ENCODE measurements at places on chromosomes 2 and 18. TPM values are rescaled to one million over a fixed set of nuclear protein-coding genes. Genes with fewer than 3 reads are reported as not detected.

Gene LGALSL
- 18.0 TPM for total RNA-seq

Gene RAB17
- total RNA-seq, result 2.3 TPM

Gene VIT
- 23.7 TPM for total RNA-seq

Gene MPP4
- total RNA-seq, result not detected

Gene CDK5R2
- not detected for total RNA-seq

Gene SP9
- not detected for total RNA-seq

Gene CD226
- total RNA-seq, result 1.3 TPM

Gene RGPD3
- 0.12 TPM for total RNA-seq

Gene VWA3B
- total RNA-seq, result 0.50 TPM

Gene MYL1
- not detected for total RNA-seq

GRCh38 chr2:145305889-145306288 lies 786.0 kb upstream of the ZEB2 start:
- DNase-seq, result no peak

GRCh38 chr2:84846741-84847142 lies 34.1 kb downstream of the TRABD2A start:
- no peak for DNase-seq

DNA sequence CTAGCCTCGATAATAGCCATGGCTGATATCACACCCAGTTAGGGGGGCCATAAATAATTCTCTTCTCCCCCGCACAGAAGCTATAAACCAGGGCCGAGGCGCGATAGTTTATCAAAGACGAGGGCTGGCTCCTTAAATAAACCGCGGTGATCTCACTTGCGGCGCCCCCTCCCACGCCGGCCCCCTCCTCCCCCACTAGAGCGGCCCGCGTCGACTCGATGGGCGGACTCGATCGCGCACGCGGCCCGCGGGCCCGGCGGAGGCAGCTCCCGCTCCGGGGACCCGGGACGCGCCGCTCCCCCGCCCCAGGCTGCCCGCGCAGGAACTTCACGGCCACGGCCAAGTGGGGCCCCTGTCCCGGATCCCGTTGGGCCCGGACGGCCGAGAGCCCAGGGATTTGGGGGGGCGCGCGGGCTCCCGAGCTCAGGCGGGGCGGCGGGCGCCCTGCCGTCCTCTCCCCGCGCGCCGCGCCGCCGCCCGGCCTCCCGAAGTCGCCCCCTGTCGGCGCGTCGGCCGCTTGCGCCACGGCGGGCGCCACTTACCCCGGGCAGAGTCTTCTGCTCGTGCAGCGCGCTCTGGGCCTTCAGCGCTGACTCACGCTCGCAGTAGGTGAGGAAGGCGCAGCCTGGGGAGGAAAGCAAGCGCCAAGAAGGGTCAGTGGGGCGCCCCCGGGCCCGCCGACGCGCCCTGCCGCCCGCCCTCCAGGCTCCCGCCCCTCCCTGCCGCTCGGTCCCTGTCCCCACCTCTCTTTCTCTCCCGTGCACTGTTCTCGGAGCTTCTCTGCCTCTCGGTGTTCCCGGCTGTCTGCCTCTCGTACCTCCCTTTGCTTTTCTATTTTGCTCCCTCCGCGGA lies 80.4 kb downstream of the CELF4 start:
- peak; percentile 36 for DNase-seq

DNA sequence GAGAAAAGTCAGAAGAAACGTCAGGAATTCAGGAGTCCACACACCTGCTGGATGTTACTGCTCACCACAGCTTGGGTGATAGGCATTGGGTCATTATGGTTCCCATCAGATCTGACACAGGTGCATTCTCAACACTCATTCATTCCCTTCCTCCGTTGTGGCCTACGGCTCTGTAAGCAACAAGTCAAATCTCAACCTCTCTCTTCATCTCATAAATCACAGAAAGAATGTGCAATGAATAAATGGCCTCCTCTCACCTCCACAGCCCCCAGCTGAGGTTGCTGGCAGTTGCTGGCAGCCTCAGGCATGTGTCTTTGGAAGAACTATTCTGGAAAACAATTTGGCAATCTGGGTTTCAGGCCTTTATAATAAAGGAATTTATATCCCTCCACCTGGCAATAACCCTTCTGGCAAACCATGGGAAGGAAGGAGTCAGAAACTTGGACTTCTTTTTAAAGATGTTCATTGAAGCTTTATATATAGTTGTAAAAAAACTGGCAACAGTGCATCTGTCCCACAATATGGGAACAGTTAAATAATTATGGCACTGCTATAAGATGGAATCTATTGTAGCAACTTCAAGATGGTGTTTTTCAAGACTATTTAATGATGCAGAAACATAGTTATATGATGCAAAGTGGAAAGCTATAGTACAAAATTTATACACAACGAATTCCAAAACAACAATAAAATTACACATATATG lies 175.4 kb downstream of the ANAPC1 start:
- DNase-seq, result no peak

GRCh38 chr2:52429171-52429570 lies 1338.4 kb upstream of the CHAC2 start:
- no peak for DNase-seq

GRCh38 chr2:155442755-155443372 lies 744.4 kb downstream of the KCNJ3 start:
- no peak for DNase-seq

- no peak for DNase-seq
Measured at GRCh38 chr18:70021498-70021897, 73.8 kb upstream of the CD226 start.

DNA sequence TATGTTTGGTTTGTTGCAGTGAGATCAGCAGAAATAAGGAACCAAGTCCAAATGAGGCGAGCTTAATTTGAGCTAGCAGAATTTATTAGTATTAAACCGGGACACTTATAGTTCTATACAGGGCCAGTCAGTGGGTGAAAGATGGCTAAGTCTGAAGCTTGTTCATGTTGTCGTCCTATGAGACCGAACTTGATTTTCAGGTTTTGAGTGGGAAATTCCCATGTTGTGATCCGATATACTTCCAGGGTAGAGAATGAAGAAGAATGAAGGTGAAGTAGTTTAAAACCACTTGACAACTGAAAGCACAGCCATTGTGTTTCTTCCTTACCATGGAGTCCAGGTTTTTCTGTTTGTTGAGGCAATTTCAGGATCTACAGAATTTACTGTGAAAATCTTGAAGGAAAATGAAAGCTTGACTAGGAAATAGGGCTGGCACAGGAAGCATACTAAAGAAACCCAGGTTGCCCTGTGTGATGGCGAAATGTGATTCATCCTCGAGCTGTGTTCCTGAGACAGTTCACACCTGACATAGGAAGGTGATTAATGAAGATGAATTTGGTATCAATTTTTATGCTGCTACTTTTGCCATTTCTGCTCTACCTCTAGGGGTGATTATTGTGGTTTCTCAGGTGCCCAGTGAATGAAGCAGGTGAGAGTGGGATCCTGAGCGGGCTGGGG lies 37.6 kb upstream of the MGAT5 start:
- no peak for DNase-seq

GRCh38 chr2:207475546-207475945 lies 54.2 kb upstream of the CREB1 start:
- DNase-seq, result no peak

DNA sequence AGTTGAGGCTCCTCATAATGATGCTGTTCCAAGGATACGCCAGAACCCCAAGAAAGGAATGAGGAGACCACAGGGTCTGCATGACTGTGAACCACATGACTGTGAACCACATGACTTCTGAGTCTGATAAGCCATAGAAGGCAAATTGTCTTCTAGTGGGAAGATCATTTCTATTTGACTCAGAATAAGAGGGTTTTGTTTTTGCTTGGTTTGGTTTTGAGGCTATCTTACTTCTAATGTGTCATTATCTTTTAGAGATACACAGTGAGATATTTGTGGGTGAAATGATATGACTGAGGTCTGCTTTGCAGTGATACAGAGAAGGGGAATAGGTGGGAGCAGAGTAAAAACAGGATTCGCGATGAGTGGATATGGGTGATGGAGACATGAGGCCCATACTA lies 28.9 kb upstream of the BCL2L11 start:
- DNase-seq, result no peak

- DNase-seq, result no peak
Measured at GRCh38 chr2:118320658-118321057, 232.4 kb downstream of the INSIG2 start.

DNA sequence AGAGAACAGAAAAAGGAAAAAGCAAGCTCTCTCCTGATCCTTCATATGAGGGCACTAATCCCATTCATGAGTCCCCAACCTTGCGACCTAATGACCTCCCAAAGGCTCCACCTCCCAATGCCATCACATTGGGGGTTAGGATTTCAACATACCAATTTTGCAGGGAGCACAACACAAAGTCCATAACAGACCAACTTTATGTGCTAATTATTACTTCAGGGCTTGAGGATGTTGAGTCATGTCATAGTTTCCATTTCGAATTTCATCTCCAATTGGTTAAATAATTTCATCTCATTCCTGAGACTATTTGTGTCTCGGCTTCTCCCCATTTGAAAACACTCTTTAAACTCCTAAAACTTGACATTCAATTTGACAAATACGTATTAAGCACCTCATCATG lies 69.9 kb upstream of the KLF7 start:
- DNase-seq, result no peak

DNA sequence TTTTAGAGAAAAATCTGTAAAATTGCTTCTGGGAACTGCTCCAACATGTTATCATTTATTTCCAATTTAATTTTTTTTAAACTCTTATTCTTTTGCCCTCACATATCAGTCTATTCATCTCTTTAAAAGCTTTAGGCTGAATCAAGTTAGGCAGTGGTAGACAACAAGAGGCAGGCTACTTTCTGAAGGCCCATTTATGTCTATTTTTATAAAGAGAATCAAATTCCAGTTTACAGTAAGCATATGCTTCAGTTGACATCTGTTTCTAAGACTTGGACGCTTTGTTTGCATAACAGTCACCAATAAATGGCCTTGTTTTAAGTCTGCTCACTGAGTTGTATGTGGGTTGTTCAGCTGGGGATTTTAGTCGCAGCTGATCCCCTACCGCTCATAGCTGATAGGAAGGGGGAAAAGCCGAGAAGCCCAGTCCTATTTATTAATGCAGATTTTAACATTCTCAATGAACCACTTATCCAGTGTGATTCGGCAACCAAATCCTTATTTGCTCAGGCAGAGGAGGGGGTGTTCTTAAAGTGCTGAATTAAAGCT lies 260.4 kb upstream of the SIX3 start:
- no peak for DNase-seq

- peak; percentile 14 for DNase-seq
Measured at GRCh38 chr2:238107525-238108422, 7.6 kb downstream of the ESPNL start.

GRCh38 chr2:112032689-112033465 lies 22.2 kb upstream of the TMEM87B start:
- DNase-seq, result peak; percentile 54

DNA sequence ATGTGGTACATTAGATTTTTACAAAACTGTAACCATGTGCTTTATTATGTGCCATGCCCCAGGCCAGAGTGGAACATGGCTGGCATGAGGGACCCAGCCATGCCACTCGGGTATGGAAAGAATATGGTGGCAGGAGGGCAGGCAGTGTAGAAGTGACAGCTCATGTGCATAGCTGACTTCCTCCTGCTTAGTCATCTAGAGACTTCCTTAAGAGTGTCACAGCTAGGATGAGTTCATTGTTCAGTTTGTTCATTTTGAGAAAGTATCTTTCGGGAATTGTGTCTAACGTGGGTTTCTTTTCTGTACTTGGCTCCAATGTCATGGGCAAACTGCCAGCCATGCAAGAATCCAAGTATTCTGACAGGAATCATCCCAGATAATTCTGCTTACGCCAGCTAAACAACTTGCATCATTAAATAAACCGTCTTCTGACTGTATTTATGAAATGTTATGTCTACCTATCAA lies 94.3 kb upstream of the ITGB6 start:
- DNase-seq, result peak; percentile 82

DNA sequence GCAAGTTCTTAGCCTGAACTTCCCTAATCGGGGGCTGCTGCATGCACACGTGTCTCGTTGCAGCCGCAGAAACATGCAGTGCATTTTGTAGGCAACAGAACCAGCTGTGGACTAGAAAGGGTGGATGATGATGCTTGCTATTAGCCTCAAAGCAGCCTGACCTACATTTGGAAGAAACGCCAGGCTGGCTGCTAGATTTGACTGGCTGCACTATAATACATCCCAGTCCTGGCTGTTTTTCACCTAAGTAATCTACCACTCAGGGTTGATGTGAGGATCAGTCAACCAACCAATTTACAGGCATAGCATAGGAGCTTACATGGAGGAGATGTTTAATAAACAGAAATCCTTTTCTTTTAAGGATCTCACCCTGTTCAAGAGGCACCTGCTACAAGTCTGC lies 56.4 kb upstream of the SPP2 start:
- DNase-seq, result no peak

- DNase-seq, result no peak
Measured at GRCh38 chr2:241466230-241466629, 42.2 kb downstream of the STK25 start.

DNA sequence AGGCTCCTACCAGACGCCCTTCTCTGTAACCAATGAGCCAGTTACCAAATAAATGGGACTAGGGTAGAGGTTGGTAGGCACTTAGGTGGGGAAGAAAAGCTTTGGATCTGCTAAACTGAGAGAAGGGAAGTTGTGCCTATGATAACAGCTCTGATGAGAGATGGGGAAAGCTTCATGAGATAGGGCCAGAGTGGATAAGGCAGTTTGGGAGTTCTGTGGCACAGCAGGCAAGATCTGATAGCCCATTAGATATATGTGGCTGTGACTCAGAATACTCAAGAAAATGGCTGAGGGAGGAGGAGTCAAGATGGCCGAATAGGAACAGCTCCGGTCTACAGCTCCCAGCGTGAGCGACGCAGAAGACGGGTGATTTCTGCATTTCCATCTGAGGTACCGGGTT lies 99.8 kb downstream of the PDE11A start:
- no peak for DNase-seq

- DNase-seq, result no peak
Measured at GRCh38 chr2:78035804-78036203, 513.6 kb upstream of the LRRTM4 start.

GRCh38 chr2:209936106-209936666 lies 66.3 kb upstream of the RPE start:
- DNase-seq, result no peak

GRCh38 chr2:138238908-138239307 lies 262.7 kb upstream of the SPOPL start:
- DNase-seq, result no peak

GRCh38 chr2:168145426-168146310 lies 101.7 kb downstream of the STK39 start:
- DNase-seq, result no peak

GRCh38 chr2:231546014-231546715 lies 15.9 kb upstream of the NMUR1 start:
- no peak for DNase-seq

GRCh38 chr2:195582188-195582587 lies 74.8 kb upstream of the SLC39A10 start:
- no peak for DNase-seq

DNA sequence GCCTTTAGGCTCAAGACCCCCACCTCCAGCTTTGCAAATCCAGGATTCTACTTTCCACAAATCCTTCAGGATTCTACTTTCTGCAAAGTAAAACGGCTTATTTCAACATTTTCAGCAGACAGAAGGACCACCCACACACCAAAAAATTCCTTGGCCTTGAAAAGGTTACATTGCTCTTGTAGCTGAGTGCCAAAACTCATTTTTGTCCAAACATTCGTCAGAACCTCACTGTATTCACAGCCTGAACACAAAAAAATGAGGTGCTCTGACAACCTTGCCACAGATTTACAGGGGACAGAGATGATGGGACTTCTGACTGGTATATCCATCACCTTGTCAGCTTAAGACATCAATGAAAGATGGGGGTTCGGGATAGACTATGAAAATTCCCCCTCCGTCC lies 63.0 kb upstream of the COX7A2L start:
- DNase-seq, result no peak

Data from left cardiac atrium (tissue), 4 donors.